ENCODE measurements at places on chromosomes 16 and 17.
A peak's percentile ranks its signal among the peaks of the same experiment; 100 is the strongest.

- peak; percentile 24 for DNase-seq
These were observed 562 bp downstream of the ZC3H7A start for GRCh38 chr16:11796227-11797165.

GRCh38 chr17:83036666-83037065, 42.7 kb upstream of the METRNL start:
- no peak for DNase-seq

DNA sequence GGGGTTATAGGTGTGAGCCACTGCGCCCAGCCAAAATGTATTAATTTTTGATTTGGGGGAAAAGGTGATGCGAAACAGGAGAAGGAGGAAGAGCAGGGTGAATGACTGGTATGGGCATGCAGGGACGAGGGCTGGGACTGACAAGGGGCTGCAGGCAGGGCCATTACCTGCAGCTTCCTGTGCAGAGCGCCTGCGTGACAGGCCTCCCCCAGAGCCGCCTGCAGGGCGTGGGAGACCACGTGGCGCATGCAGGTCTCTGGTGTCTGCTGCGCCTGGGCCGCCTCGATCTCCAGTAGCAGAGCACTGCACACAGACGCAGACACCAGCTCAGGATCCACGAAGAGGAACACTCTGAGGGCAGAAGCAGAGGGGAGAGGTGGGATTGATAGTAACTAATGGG, 32.4 kb downstream of the PIK3R6 start:
- DNase-seq, result no peak

- no peak for DNase-seq
These were observed 17.1 kb downstream of the ATP1B2 start for GRCh38 chr17:7667656-7668406.

DNA sequence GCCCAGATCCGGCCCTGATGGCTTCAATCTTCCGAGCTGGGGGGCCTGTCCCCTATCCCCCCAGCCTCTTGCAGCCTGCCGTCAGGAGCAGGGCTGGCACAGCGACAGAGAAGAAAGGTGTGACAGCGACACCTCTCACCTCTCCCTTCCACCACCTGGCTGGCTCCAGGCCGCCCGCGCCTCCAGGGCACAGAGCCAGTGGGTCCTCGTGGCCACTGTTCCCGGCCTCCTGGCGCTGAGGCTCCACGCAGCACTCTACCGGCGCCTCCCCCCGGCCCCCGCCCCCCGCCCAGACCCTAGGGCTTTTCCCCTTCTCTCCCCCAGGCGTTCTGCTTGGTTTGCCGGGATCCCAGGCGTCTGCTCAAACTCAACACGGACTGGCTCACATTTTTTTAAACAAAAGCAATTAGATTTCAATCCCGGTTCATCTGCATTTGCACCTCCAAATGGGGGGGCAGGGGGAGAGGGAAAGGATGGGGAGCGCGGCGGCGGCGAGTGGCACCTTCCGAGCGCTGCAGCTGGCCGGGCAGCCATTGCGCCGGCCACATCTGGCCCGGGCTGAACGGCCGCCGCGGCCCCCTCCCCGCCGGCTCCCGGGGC, 12.8 kb upstream of the CBX8 start:
- no peak for DNase-seq

DNA sequence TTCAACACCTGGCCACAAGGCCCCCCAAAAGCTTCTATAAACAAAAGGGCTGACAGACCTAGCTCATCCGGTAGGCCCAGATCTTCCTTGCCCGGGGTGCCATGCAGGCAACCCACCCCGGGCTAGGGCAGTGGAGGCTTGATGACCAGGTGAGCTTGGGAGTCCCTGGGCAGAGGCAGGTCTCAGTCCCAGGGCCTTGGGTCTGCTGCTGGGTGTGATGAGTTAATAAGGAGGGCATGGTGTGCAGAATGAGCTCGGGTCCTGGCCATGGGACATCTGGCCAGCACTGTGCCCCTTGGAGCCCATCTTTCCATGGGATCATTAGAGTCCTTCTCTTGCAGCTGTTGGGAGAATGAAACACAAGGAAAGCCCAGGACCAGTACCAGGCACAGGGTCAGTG, 20.2 kb upstream of the MPRIP start:
- no peak for DNase-seq

DNA sequence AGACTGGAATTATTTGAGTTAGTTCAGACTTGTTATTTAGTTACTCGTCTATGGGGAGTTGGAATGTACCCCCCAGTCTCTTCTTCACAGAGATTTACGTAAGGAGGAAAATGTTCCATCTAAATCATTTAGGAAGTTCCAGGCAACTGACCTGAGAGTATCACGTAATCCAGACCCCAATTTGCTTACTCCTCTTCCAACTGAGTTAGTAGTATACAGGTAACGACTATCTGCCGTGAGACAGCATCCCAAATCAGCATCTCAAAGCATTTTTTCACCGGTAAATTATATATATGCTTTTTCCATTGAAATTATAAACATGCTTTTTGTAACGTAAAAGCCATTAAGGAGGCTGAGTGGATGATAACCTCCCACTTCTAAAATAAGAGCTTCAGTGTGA, 214.3 kb upstream of the WSB1 start:
- no peak for DNase-seq

DNA sequence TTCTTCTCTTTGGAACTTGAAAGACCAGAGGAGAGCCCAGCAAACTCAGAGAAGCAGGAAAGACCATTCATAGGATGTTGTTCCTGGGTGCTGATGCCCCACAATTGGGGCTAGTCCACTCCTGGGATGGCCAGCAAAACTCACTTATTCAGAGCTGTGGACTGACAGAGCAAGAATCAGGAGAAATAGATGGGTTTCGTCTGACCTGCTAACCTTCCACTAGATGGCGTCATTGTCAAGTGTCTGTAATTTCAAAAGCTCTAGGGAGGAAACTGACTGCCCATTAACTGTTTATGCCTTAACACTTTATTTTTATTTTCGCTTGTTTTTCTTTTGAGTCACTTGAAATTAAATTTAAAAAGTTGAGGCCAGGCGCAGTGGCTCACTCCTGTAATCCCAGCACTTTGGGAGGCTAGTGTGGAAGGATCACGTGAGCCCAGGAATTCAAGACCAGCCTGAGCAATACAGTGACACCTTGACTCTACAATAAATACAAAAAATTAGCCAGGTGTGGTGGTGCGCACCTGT, 28.7 kb upstream of the MILR1 start:
- DNase-seq, result peak; percentile 86

DNA sequence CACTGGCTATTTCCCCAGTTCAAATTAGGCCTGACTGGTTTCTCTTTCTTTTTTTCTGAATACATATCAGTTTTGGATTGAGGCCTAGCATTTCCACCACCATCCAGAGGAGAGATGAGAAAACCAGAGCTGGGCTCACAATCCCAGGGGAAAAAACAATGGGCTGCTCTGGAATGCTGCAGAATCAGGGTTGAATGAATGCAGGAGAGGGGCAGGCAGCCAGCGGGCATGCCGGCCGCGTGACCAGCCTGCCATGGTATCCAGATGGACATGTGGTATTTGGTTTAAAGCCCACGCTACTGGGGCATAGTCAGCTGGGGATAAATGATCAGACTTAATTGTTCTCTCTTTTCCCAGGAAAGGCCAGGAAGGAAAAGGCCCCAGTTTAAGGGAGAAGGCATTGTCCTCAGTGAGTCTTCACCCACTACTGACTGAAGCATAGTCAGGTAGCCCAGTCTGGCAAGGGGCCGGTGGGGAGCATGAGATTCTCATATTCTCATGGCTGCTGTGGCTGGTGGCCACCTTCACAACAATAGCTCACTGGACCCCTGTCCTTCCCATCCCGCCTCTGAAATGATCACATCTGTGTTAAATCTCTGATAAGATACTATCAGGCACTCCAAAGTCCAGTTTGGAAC, 38.7 kb upstream of the RHOT1 start:
- DNase-seq, result no peak

DNA sequence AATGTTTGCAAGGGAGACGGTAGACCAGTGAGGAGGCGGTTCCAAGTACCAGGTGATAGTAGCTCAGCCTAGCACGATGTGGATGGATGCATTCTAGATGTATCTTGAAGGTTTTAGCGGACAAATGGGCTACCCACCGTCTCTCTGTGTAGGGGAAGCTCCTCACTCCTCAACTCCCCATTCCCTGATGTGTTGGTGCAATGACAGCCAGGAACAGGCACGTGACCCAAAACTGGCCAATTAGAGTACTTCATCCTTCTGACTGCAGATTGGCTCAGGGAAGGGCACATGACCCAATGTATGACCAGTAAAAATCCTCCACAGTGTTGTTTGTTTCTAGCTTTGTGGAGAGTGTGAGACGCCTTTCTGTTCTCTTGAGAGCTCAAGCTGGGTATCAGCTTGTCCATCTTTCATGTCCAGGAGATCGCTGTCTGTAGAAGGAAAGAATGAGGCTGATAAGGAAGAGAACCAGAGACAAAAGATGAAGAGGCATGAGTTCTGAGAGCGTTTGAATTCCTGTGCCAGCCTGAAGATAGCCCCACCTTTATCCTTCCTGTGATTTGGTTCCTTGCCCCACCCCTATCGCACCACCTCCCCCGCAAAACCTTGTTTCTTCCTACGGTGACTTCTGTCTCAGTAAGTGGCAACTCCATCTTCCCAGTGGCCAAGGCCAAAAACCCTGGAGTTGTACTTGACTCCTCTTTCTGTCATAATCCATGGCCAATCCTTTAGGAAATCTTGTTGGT, 2.3 kb upstream of the BORCS6 start:
- DNase-seq, result peak; percentile 57

DNA sequence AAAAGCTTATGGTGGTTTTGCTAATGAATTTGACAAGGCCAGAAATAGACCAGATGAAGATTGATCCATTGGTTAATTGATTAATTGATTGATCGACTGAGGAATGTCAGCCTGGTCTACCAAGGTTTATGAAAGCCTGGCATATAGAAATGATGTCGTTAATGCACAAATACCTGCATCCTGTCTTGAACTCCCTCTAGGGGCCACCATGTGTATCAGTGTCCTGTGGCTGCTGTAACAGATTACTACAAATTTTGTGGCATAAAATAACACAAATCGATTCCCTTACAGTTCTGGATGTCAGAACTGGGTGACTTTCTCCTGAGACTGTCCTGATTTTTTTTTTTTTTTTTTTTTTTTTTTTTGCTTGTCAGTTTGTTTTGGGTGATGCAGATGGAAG, 553.2 kb downstream of the MAF start:
- no peak for DNase-seq

DNA sequence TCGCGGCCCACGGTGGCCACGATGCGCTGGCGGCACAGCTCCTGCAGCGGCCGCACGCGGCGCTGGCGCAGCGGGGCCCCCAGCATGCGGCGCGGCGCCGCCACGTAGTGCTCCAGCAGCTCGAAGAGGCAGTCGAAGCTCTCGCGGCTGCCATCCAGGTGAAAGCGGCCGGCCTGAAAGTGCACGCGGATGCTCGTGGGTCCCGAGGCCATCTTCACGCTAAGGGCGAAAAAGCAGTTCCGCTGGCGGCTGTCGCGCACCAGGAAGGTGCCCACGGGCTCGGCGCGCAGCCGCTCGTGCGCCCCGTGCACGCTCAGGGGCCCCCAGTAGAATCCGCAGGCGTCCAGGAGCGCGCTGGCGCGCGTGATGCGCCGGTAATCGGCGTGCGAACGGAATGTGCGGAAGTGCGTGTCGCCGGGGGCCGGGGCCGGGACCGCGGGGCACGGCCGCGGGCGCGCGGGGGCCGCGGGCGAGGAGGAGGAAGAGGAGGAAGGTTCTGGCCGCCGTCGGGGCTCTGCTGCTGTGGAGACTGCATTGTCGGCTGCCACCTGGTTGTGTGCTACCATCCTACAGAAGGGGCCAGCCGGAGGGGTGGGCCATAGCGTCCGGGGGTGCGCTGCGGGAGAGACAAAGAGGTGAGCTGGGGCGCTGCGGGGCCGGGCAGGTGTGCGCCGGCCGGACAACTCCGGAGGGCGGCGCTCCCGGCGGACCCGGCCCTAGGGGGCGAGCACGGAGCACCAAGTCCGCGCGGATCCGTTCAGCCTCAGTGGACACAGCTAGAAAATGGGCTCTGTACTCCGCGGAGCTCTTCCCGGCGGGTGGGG, 879 bp downstream of the SOCS1 start:
- peak; percentile 21 for DNase-seq

DNA sequence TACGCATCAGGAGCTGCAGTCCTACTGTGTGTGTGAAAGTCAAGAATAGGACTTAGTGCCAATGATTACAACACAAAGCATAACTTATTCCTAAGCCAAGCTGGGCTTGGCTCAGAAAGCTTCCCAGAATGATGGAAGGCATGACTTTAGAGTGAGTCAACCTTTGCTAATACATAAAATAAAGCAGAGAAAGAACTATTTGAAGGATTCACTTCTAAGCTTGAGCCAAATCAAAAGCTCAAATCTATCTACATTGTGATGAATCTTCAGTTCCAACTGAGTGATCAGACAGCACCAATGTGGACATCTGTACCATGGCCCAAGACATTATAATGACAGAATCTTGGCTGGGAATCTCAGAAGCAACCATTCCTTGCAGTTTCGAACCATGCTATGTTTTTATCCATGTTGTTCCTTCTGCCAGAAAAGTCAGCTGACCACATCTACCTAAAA, 41.4 kb downstream of the SMG6 start:
- DNase-seq, result peak; percentile 71

DNA sequence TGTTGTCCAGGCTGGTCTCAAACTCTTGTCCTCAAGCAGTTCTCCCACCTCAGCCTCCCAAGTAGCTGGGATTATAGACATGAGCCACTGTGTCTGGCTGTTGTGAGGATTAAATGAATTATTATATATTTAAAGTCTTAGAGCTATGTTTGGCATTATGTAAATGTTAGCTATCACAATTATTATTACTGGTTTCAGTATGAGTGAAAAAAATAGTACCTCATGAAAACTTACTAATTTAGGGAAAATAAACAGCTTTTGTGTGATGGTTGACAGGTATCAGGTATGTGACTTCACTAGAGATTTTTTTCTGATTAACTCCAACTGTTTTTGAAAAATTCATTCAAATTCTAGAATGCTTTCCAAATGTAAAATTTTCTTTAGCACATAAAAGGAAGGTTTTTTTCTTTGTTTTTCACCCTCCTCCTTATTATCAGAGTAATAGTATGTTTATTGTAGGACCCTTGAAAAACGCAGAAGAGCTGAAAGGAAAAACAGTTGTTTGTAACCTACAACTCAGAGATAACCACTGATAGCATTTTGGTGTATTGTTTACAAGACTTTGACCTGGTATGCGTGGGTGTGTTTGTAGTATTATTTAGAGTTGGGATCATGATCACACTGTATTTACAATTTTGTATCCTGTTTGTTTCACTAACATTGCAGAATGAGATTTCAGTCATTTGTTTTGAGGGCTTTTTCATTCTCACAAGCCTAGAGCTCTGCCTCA, 13.2 kb downstream of the NLK start:
- DNase-seq, result no peak

GRCh38 chr17:49015179-49015923, 18.2 kb downstream of the IGF2BP1 start:
- no peak for DNase-seq

GRCh38 chr17:73261952-73262675, 434 bp upstream of the CPSF4L start:
- no peak for DNase-seq
